ENCODE measurements at places on chromosomes 7 and 10. TPM values are rescaled to one million over a fixed set of nuclear protein-coding genes. Genes with fewer than 3 reads are reported as not detected.

DNA sequence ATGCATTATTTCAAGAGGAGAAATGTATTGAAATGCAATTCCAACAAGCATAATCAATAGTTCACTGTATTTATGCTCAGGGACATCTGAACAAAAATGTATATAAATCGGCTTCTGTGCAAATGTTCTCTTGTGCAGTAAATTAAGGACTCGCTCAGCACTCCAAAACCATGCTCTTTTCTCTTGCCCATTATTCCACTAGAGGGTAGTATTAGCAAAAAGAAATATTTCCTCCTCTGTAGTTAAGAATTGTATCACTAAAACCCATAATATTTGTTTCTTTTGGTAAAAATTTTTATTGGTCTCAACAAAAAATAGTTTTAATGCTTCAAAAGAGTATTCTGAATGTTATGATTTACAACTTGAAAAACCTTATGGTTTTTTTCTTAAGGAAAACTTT lies 803.1 kb downstream of the PCDH15 start:
- no peak overlapping the region for H3K27ac ChIP-seq
- peaks cover 6% of the 10 kb centered on the region for H3K36me3 ChIP-seq
- DNase-seq: no peak
- H3K27me3 ChIP-seq: no peaks in the 10 kb centered on the region
- H3K4me3 ChIP-seq: no peak overlapping the region

- H3K4me3 ChIP-seq: no peak overlapping the region
- H3K27me3 ChIP-seq: no peaks in the 10 kb centered on the region
- H3K27ac ChIP-seq: peak overlapping the region; percentile 82
- no peak for DNase-seq
- peaks cover 13% of the 10 kb centered on the region for H3K36me3 ChIP-seq
Observed at GRCh38 chr7:137304624-137305235, 38.8 kb downstream of the PTN start.

GRCh38 chr10:68301790-68302502 lies 29.9 kb upstream of the HNRNPH3 start:
- no peak overlapping the region for H3K27ac ChIP-seq
- peaks cover 13% of the 10 kb centered on the region for H3K4me1 ChIP-seq
- no peak for DNase-seq
- no peaks in the 10 kb centered on the region for H3K36me3 ChIP-seq

DNA sequence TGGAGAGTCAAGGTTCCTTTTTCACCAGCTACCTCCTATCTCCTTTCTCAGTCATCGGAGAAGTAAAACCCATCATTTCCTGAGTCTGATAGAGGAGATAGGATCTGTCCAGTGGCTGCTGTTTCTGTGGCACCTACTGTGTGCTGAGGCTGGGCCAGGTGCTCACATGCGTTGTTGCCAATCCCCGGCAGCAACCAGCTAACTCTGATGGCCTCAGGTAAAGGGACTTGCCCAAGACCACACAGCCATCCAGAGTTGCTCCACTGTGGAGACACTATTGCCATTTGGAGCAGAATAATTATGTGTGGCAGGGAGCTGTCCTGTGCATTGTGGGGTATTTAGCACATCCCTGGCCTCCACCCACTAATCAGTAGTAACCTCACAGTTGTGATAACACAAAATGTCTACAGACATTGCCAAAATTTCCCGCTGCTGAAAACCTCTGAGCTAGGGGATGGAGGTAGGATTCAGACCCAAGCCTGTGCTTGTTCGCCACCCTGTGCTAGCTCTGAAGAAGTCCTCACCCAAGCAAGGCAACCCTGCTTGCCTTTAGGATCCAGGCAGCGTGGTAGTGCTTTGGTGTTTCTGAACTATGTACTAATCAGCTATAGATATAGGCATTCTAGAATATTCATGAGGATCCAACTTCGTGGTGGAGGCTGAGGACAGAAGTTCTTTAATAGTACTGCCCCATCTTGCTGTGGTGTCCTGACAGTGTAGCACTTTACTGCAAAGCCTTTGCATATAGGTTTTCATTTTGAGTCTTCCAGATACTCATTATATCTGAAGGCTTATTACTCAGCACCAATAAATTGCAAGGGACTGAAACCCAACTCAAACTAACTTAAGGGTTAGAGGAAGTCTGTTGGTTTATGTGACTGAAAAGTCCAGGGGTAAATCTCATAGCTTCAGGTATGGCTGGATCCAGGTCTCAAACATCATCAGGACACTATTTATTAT lies 164.6 kb downstream of the GRK5 start:
- H3K4me3 ChIP-seq: no peak overlapping the region
- no peaks in the 10 kb centered on the region for H3K36me3 ChIP-seq
- peak overlapping the region; percentile 91 for H3K27ac ChIP-seq
- no peak for DNase-seq
- peaks cover 28% of the 10 kb centered on the region for H3K4me1 ChIP-seq

DNA sequence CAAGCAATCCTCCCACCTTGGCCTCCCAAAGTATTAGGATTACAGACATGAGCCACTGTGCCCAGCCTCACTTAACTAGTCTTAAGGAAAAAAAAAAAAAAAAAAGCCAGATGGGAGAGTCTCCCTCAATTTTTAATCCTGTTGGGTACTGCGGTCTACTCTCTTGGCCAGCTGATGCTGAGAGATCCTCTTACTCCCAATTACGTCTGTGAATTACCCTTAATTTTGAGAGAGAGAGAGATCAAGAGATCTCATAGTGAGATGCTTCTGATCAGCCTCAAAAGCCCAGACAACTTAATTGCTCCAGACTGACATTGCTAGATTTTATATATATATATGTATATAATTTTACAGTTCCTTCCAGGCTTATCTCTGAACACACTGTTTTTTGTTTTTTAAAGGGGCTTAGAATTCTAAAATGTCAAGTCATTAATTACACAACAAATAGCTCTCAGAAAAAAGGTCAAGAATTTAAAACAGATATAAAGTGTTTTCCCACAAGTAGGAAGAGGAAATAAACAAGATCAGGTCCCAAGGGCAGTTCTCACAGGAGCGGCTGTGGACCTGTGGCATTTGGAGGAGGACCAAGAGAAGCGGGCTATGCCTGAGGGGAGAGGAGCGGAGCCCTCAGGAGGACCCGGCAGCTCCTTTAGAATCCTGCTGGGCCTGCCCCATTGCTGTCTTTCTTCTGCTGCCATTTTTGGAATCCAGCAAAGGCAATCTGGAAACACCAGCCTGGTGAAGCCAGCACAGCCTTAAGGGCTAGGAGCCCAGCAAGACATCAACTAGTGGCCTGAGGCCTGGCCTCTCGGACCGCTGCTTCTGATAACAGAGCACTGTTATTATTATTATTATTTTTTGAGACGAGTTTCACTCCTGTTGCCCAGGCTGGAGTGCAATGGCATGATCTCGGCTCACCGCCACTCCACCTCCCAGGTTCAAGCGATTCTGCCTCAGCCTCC lies 30.1 kb downstream of the DENND2A start:
- peak overlapping the region; percentile 82 for H3K27ac ChIP-seq
- no peaks in the 10 kb centered on the region for H3K36me3 ChIP-seq
- no peaks in the 10 kb centered on the region for H3K27me3 ChIP-seq
- no peak for DNase-seq
- H3K4me1 ChIP-seq: peaks cover 9% of the 10 kb centered on the region

DNA sequence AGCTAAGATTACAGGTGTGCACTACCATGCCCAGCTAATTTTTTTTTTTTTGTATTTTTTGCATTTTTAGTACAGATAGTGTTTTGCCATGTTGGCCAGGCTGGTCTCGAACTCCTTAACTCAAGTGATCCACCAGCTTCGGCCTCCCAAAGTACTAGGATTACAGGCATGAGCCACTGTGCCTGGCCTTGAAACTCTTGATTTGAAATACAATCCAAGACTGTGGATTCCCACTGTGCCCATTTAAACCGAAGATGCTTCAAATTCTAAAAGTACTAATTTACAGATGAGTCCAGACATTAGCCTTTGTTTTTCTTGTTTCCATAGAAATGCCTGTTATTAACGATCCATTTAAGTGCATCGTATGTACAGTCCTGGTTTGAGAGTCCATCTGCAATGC lies 130.9 kb downstream of the CACNA2D1 start:
- H3K27me3 ChIP-seq: no peaks in the 10 kb centered on the region
- no peaks in the 10 kb centered on the region for H3K36me3 ChIP-seq
- H3K27ac ChIP-seq: no peak overlapping the region

- no peaks in the 10 kb centered on the region for H3K27me3 ChIP-seq
- peaks cover 17% of the 10 kb centered on the region for H3K4me1 ChIP-seq
- H3K4me3 ChIP-seq: no peak overlapping the region
Observed at GRCh38 chr10:102579328-102579727, 65.0 kb upstream of the TRIM8 start.

DNA sequence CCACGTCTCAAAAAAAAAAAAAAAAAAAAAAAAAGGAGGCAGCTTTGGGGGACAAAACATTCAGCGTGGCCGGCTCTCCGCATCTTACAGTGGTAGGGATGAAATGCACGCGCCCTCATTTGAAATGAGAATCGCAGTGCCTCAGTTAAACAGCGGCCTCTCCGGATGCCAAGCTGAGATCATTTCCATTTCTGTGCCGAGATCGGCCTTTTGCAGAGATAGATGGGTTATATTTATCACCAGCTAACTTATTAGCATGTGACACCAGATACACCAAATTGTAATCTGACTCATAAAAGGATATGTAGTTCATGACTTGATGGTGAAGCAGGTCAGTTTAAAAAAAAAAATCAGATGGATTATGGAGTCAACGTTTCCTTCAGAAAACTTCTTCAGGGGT lies 138.7 kb downstream of the CUX1 start:
- H3K27ac ChIP-seq: no peak overlapping the region
- peaks cover 18% of the 10 kb centered on the region for H3K4me1 ChIP-seq
- no peak overlapping the region for H3K4me3 ChIP-seq

PARG gene
- 51.2 TPM for total RNA-seq

AZGP1 gene
- 0.27 TPM for total RNA-seq

Measured in mesothelial cell of epicardium (in vitro differentiated cells).